ENCODE measurements at places on chromosomes 6 and 20. TPM values are rescaled to one million over a fixed set of nuclear protein-coding genes. Genes with fewer than 3 reads are reported as not detected.

The SMLR1 gene
- not detected for polyA plus RNA-seq

The SLC13A3 gene
- polyA plus RNA-seq, result 0.10 TPM

The OOEP gene
- polyA plus RNA-seq, result not detected

The SULF2 gene
- polyA plus RNA-seq, result 20.2 TPM

The BPIFA1 gene
- not detected for polyA plus RNA-seq

The RBM24 gene
- polyA plus RNA-seq, result 0.20 TPM

The CLIC5 gene
- 0.03 TPM for polyA plus RNA-seq

The CUL9 gene
- polyA plus RNA-seq, result 37.7 TPM

The SLC35D3 gene
- polyA plus RNA-seq, result 0.16 TPM

The CABLES2 gene
- 4.8 TPM for polyA plus RNA-seq

The EYS gene
- 0.05 TPM for polyA plus RNA-seq

DNA sequence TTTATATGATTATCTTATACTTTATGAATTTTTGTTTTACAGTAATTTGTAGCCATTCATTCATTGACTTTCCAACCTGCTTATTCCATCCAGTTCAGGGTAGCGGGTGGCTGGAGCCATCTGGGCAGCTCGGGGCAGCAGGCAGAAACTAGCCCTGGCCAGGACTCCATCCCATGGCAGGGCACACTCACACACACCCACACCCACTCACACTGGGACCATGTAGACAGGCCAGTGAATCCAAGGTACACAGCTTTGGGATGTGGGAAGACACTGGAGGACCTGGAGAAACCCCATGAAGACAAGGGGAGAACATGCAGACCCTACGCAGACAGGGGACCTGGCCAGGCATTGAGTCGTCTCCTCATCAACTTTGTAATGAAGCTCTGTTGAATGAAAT, 84.8 kb downstream of the ADGRG6 start:
- no peak for DNase-seq

DNA sequence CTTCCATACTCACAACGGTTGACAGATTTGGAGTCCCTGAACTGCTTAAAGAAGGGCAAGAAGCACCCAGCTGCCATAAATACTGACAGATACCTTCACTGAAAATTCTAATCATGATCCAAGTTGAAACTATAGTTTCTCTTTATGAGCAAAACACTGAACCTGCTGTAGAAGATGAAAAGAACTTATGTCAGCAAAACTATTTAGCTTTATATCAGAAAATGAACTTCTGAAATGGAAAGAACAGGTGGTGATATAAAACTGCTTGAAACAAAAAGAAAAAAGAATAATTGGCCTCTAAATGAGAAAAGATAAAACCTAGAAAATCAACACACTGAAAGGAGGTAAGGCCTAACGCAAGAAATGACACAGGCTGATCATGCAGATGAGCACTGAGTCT, 72.4 kb downstream of the HACE1 start:
- DNase-seq, result no peak

- DNase-seq, result peak; percentile 60
These were observed 35.3 kb upstream of the APCDD1L start for GRCh38 chr20:58550275-58551059.

GRCh38 chr6:166692723-166693302, 65.8 kb upstream of the RPS6KA2 start:
- DNase-seq, result no peak

GRCh38 chr6:33451606-33452005, 2.8 kb upstream of the ZBTB9 start:
- no peak for DNase-seq

DNA sequence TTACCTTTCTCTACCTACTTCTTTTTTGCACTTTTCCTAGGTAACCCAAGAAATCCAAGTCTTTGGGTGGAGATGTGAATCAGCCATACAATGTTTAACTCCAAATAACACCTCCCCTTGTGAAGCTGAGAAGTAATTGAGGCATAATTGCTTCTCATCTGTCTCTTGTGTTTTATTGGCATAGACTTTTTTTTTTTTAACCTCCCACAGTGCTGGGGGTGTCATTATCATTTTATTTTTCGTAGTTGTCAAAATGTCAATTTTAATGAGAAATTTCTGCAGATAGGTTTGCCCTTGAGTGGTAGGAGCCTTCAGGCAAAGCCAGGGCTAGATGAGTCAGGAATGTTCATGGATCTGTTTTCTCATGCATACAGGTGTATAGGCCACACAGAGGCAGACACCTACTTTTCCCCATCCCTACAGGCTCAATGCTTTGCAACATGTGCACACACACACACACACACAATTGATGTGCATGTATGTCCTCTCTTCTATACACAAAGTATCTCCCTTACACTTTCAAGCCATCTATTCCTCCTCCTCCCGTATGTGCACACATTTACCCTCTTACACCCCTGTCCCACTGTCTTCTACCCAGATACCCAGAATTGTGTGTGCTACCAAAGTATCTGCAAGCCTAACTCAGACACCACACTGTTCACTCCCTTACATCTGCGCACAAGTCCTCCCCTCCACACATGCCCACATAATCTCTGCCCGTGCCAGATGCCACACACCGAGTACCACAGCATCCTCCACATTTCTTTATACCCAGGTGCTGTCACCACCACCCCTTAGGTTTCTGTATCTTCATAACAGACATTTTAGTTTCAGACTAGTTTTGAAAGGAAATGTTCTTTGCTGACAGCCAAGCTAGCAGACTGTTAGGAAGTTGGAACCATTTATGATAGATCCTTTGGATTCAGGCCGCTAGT, 22.0 kb downstream of the RALY start:
- DNase-seq, result no peak

GRCh38 chr20:24653306-24653705, 183.9 kb downstream of the SYNDIG1 start:
- no peak for DNase-seq

- DNase-seq, result no peak
These were observed 172.8 kb downstream of the TINAG start for GRCh38 chr6:54481091-54481490.

- no peak for DNase-seq
These were observed 139.6 kb downstream of the MYLK4 start for GRCh38 chr6:2611092-2611491.

GRCh38 chr20:45095805-45096238, 5.1 kb downstream of the KCNS1 start:
- peak; percentile 66 for DNase-seq

GRCh38 chr6:4128748-4129147, 6.6 kb downstream of the ECI2 start:
- DNase-seq, result no peak

- no peak for DNase-seq
These were observed 6.1 kb downstream of the JAG1 start for GRCh38 chr20:10667560-10668167.

DNA sequence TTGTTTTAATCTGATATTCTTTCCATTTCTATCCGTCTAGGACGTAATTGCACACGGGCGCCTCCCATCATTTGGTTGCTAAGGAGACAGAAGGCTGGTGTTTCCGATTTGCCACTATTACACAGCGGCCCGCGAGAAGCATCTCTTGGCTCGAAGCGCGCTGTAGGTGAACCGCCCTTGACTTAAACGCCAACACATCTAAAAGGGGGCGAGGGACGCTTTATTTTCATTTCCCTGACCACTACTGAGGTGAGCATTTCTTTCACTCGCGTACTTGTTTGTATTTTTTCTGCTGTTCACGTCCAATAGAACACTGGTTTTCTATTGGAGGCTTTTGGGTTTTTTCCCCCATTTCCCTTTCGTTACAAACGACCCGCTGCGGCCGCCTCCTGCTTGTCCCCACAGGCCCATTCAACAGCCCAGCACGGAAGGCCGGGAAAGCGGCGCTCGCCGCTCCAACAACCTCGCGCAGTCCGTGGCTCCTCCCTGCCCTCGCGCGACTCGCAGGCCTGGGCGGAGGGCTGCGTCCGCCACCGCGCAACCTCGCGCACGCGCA, 505 bp upstream of the WRNIP1 start:
- peak; percentile 80 for DNase-seq

GRCh38 chr20:46283426-46284039, 24.8 kb downstream of the CDH22 start:
- no peak for DNase-seq

GRCh38 chr20:49391404-49392245, 90.8 kb downstream of the KCNB1 start:
- DNase-seq, result no peak

GRCh38 chr20:46215913-46216707, 92.2 kb downstream of the CDH22 start:
- peak; percentile 93 for DNase-seq

DNA sequence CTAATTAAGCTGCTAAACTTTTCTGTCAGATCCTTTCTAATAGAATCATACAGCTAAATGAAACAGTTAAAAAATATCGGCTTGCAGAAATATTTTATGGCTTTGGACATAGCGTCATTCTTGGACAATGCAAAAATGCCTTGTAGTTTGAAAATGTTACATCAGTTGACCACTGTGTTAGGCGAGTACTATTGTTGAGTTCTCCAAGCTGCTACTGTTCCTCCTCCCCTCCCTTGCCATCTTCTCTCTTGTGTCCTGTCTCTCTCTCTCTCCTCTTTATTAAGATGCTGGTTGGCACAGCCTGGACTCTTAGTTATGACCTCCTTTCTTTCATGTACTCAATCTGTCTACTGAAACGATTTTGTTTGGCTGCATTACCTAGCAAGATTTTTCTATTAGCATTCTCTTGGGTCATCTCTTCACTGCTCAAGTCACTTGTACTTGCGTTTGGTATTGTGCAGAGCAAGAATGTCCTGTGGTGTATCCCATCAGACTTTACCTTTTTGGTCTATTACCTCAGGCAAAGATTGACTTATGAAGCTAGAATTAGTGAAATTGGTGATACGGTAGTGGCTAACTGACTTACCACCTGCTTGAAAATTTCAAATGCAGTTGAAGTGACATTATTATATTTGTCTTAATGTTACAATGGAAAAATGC, 127.9 kb downstream of the FARS2 start:
- no peak for DNase-seq

GRCh38 chr20:63501818-63502670, 3.2 kb upstream of the EEF1A2 start:
- DNase-seq, result peak; percentile 94

DNA sequence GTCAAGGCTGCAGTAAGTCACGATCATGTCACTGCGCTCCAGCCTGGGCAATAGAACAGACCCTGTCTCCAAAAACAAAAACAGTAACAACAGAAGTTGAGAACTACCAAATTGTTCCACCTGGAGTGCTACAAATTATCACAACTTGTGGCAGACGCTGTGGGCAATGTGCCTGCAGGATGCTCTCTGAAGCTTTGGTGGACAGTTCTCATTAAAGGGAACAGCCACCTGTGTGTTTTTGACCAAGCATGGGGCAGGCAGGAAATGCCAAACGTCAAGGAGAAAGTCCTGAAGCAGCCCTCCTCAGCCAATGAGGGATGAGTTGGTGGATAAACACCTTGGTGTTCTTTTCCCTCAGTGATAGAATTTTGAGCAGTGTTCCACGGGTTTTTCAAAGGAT, 15.8 kb downstream of the COX4I2 start:
- no peak for DNase-seq

- no peak for DNase-seq
These were observed 2.3 kb downstream of the NCR2 start for GRCh38 chr6:41337709-41338108.

DNA sequence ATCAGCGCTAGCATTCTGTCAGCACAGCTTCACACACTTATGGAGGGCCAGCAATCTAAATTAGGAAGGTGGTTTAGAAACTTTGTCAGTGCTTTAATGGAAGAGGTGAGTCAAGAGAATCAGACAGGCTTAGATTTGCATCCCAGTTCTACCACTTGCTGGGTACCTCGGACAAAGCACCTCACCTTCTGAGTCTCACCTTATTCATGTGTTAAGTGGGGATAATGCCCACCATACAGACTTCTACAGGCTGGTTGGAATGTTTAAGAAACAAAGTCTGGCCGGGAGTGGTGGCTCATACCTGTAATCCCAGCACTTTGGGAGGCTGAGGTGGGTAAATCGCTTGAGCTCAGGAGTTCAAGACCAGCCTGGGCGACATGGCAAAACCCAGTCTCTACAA, 12.2 kb upstream of the STK35 start:
- no peak for DNase-seq

- no peak for DNase-seq
These were observed 60.3 kb upstream of the DEK start for GRCh38 chr6:18324706-18325042.

GRCh38 chr6:169960886-169961611, 209.6 kb downstream of the ERMARD start:
- DNase-seq, result peak; percentile 24

GRCh38 chr20:19396460-19397081, 184.1 kb downstream of the SLC24A3 start:
- no peak for DNase-seq

DNA sequence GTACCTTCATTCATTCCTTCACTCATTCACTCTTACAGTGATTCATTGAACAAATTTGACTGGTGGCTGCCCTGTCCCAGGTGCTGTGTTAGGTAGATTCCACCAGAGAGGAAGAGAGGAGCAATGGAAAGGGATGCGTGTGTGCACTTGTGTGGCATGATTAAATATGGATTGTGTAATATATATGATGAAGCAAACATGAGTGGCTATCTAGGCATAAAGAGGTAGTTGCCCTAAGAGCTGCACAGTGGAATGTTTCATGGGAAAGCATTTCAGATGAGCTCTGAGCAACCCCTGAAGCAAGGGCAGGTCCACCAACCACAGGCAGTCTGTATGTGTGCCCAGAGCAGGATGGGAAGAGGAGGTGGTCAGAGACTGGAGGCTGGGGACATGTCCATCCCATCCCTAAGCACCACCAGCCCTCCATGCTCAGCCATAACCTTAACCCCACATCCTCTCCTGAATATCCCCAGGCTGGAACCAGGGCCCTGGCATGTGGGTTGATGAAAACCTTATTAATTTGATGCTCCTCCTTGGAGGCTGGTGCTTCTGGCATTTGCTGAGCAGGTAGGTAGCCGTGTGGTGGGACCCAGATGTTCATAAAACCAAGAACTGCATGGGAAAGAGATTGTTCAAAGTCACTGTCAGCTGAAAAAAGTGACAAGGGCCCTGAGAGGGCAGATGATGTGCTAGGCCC, 226.2 kb downstream of the SYNDIG1 start:
- peak; percentile 3 for DNase-seq

DNA sequence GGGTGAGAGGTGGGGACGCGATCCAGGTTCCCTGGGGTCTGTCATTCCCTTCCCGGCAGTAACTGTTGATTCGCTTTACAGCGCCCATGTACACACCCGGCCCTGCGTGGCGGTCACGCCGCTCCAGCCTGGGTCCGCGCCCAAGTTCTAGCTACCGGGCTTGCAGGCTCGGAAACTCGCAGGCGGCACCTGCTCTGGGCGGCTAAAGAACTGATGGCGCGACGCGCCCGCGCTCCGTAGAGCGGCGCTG, 1.4 kb upstream of the POU3F2 start:
- DNase-seq, result no peak

DNA sequence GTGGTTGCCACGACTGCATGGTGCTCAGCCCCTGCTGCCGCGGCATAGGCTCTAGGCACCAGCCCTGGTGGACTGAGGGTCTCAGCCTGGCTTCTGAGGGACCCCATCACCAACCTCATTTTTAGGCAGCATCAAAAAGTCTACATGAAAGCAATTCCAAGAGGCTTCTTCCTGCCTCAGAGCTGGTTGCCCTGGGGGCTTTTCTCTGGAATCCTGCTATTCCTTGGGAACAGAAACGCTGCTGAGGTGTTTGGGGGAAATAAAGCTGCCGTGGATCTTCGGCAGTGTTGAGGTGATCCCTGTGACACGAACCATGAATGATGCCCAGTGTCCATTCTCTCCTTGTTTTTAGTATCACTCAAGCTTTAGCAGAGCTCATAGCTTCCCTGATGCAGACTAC, 148.4 kb upstream of the LRFN2 start:
- no peak for DNase-seq

Data from SK-N-SH (cell line).